Mesenteric fat pad (tissue), 1 donor: ENCODE measurements at places on chromosomes 12 and 14. TPM values are rescaled to one million over a fixed set of nuclear protein-coding genes. Genes with fewer than 3 reads are reported as not detected.

DNA sequence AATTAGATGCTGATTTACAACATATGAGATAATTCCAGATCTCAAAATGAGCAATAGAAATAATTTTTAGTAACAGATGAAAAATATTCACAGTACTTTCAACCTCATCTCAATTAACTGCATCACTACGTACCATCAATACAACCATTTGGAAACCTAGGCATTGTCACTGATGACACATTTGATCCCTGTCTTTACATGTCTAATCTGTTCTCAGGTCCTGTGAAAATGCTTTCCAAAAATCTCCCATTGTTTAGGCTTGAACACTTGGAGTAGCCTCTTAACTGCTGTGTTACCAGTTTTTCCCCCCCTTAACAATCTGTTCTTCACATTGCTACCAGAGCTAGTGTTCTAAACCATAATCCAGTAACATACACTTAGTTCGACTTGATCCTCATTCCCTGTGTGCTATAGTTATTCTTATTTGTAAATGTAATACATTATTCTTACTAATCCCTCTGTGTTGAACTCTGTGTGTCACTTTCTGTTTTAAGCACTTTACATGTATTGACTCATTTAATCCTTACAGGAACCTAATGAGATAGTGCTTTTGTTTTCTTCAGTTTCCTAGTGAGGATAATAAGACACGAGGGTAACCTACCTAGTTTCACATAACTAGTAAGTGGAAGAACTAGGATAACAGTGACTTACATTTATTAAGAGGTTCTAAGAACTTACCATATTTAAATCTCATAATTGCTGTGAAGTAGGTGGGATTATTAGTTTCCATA, 41.7 kb downstream of the LARP4 start:
- DNase-seq: no peak

GRCh38 chr14:71062581-71063303, 155.5 kb downstream of the PCNX1 start:
- DNase-seq: no peak

- no peak for DNase-seq
Observed at GRCh38 chr14:102178806-102179205, 39.1 kb downstream of the WDR20 start.

DNA sequence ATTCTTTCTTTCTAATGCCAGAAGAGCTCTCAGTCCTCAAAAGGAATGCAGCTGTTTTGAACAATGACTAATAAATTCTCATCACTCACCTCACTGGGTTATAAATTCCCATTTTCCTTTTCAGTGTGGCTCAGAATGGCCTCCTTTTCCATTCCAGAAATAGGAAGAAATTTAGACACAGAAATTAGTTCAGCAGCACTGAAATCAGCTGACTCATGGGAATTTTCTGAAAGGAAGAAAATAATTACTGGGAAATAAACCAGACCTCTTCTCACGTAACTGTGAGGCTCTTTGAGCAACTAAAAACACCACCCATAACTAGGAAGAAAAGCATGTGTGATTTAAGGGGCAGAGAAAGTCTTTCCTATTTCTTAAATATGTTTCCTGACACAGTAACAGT, 23.8 kb downstream of the CD163 start:
- DNase-seq: no peak

GRCh38 chr14:70489579-70490200, 37.7 kb downstream of the ADAM21 start:
- no peak for DNase-seq

GRCh38 chr14:84041421-84041820, 1488.5 kb upstream of the FLRT2 start:
- DNase-seq: no peak

Gene KLRB1
- 0.39 TPM for total RNA-seq

Gene BATF
- 8.1 TPM for total RNA-seq
